ENCODE measurements at places on chromosomes 5 and 9.
A peak's percentile ranks its signal among the peaks of the same experiment; 100 is the strongest.

DNA sequence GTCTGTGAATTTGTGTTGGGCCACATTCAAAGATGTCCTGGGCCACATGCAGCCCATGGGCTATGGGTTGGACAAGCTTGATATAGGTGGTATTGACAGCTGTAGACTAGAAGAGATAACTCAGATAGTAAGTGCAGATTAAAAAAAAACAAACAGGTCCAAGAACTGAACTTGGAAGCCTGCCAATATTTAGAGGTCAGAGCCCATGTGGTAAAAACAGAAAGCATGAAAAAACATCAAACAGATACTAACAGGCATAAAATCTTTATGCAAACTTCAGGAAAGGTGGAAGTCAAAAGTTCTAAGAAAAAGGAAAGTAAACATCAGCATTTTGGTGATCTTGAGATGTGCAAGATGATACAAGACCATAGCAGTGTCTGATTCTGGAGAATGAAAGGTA is 155.1 kb upstream of the NR4A3 start:
- DNase-seq: no peak

GRCh38 chr9:120742951-120743416 is 28.7 kb upstream of the MEGF9 start:
- peak; percentile 49 for DNase-seq

DNA sequence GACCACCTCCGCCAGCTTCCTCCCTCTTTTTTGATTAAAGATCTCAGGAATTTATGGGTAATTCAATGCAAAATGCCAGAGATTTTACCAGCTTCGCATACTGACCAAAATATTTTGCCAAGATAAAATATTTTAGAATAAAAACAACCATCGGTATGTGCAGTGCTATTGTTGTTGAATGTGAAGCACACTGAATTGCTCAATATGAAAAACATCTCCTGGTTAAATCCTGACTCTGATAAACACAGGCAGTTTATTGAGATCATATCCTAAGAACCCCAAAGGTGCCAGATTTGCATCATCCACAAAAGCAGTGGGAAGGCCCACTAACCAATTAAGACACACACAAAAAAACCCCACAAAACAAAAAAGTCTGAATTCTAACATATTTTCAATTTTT is 202.4 kb downstream of the GLIS3 start:
- DNase-seq: no peak

GRCh38 chr5:122367456-122367855 is 55.4 kb downstream of the SNCAIP start:
- no peak for DNase-seq

GRCh38 chr9:64128572-64128971 is 1156.4 kb downstream of the FOXD4L5 start:
- no peak for DNase-seq

DNA sequence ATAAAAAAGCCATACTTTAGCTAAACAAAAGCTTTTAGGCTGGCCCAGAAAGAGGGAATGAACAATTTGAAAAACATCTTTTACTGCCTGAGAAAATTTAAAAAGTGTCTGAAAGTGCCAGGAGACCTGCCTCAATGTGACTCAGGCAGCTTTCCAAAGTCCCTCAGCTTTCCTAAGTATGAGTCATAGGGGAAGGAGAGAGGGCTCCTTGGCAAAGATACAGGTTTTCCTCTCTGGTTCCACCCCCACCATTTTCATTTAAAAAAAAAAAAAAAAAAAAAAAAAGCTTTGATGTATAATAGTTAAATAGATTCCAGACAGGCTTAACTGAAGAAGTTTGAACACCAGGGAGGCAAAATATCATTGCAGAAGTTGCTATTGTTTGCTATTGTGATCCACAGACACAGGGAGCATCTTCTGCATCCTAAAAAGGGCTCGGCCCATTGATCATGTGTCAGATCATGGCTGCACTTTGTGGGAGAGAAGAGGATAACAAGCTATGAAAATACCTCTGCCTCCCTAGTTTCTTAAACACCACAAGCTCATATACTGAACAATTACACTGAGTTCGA is 71.5 kb downstream of the MRPS27 start:
- peak; percentile 86 for DNase-seq

DNA sequence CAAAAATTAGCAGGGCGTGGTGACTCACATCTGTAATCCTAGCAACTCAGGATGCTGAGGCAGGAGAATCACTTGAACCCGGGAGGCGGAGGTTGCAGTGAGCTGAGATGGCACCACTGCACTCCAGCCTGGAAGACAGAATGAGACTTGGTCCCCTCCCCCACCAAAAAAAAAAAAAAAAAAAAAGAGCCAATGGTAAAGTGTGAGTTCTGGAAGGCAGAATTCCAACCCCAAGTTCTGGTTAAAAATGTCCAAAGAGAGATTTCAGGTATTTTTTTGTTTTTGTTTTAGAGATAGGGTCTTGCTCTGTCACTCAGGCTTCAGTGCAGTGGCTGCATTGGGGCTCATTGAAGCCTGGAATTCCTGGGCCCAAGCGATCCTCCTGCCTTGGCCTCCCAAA is 1.6 kb upstream of the SET start:
- DNase-seq: no peak

- no peak for DNase-seq
Observed at GRCh38 chr5:11052871-11053270, 291.8 kb upstream of the DAP start.

All from urothelium cell line (cell line).